ENCODE measurements at places on chromosomes 11 and 22.

DNA sequence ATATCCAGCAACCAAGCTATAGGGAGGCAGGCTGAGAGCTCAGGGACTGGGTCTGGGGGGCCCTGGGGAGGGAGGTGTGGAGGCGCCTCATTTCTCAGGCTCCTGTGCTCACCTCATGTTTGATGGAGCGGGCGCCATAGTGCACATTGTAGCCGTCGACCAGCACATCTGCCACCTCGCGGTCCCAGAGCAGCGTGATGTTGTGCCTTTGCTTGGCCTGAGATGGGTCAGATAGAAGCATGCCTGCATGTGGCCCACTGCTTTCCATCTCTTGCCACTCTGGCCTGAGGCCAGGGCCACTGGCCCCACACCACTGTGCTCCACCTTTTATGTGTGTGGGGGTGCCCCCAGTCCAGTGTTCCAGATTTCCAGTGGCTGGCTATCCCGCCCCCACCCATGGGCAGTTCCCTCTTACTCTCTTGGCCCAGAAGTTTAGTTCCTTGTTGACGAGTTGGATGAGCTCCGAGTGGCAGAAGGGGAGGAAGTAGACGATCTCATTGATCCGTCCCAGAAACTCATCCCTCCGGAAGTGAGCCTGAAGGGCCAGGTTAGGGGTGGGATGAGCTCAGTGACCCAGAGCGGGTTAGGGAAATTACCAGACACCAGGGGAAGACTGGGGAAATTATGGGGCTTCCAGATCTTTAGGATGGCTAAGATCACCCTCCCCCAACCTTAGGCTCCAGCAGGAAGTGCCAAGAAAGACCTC is 50.1 kb upstream of the PHOX2A start:
- no peak for DNase-seq

- DNase-seq: no peak
Observed at GRCh38 chr22:41996826-41997225, 1.8 kb upstream of the WBP2NL start.

GRCh38 chr11:102385085-102386007 is 38.3 kb downstream of the BIRC2 start:
- DNase-seq: no peak

DNA sequence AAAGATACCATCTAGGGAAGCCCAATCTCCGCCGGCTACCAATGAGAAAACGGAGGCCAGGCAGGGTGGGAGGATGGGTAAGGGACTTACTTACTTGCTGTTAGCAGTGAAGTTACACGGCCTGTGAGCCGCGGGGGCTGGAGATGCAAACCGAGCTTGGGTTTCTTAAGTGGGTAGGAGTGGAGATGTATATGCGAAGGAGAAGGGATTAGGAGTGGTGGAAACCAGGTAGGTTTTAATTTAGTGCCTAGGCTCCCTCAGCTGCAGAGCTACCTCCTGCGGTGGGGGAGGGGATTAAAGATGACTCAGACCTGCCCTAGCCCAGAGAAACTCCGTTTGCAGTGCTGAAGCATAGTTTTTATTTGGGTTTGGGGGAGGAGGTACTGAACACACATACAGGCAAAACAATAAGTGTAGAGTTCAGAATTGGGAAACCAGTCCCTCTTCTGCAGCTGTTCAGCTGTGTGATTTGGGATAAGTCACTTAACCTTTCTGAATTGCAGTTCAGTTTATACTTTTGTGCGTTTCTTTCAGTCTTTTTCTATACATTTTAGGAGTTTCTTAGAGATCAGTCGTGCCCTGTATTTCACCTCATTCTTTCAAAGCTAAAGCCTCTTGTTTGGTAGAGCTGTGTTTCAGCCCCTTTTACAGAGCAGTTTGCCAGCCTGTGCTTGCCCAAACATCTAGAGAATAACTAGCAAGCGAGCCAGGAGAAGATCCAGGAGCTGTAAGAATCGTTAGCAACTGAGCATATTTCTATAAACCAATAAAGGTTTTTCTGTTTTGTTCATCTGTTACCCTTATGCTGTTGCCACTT is 596 bp upstream of the TNRC6B start:
- no peak for DNase-seq

GRCh38 chr22:19870153-19871022 is 15.7 kb upstream of the GNB1L start:
- DNase-seq: no peak

GRCh38 chr22:30304495-30305244 is 15.4 kb upstream of the CASTOR1 start:
- no peak for DNase-seq

DNA sequence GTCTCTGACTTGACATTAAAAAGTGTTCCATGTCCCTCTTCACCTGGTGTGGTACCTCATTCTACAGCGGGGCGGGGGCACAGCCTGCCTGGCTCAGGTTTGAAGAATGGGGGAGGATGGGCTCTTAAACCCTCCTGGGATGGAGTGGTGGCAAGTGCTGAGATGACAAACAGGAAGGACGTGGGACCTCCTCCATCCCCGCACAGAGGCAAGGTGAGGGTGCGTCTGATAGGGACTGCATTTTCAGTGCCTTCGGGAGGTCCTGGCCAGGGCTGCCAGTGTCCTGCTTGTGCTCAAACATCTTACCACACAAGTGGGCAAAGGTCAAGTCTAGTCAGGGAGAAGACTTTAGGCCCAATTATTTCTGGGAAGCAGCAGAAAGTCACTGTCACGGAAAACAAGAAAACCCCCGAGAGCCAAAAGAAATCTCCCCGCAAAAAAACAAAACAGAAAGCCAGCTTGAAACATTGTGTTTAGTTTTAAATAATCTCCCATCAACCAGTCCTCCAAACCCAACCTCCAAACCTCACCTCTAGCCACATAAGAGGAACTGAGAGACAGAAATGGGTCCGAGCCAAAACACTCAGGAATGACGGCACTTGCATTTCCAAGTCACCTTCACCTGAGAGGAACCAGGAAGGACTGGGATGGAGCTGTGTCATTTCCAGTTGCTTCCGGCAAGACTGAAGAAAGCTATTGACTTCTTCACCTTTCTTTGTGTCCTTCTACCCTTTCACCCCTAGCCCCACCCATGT is 966.5 kb downstream of the NTM start:
- DNase-seq: peak; percentile 55

- no peak for DNase-seq
Observed at GRCh38 chr11:12689029-12689755, 15.0 kb downstream of the TEAD1 start.

- DNase-seq: no peak
Observed at GRCh38 chr11:106889718-106890117, 128.6 kb downstream of the GUCY1A2 start.

DNA sequence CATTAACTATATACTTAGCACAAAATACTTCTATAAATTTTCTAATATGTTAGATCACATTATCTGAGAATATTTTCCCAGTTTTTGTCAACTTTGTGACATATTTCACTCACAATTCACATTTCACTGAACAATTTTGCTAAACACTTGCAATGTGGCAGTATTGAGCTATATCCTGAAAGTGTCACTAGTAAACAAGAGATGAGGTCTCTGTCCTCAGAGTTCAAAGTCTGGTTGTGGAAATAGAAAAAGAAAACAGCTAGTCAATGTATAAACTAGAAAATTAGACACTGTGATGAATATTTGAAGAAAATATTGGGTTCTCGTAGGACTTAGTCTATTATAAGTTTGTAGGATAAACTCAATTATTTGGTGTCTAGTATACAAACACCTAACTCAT is 87.4 kb upstream of the CHORDC1 start:
- no peak for DNase-seq

DNA sequence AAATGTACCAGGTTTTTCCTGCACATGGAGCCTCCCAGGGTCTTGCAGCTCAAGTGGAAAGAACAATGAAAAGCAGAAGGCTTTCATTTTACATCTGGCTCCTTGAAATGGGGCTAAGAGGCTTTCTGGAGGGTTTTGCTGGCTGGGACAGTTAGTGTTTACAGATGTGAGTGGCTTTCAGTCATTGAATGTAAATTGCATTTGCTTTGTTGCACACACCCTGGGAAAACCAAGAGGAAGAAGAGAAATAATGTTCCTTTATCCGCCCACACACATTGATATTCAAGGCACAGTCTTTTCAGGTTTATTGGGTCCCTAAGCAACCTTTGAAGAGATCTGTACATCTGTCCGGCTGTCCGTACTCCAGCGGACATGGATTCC is 144.5 kb downstream of the SPON1 start:
- DNase-seq: no peak

- DNase-seq: no peak
Observed at GRCh38 chr11:61133956-61134662, 27.1 kb downstream of the VPS37C start.
